ENCODE measurements at places on chromosomes 16 and 17.

DNA sequence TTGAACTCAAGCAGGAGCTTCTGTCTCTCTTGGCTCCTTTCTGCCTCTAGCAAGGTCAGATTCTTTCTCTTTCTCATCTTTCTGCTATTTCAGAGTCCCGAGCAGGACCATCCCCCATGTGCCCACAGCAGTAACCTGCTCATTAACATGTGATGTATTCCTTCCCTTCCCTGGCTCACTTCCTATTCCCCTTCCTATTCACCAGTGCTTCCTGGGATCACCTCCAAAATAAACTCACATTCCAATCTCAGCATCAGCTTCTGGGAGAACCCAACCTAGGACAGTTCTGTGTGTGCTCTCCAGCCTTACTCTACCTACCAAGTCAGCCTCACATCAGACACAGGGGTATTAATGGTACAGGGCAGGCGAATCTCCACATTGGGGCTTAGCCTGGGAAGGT lies 546.4 kb upstream of the SALL1 start:
- DNase-seq = no peak

DNA sequence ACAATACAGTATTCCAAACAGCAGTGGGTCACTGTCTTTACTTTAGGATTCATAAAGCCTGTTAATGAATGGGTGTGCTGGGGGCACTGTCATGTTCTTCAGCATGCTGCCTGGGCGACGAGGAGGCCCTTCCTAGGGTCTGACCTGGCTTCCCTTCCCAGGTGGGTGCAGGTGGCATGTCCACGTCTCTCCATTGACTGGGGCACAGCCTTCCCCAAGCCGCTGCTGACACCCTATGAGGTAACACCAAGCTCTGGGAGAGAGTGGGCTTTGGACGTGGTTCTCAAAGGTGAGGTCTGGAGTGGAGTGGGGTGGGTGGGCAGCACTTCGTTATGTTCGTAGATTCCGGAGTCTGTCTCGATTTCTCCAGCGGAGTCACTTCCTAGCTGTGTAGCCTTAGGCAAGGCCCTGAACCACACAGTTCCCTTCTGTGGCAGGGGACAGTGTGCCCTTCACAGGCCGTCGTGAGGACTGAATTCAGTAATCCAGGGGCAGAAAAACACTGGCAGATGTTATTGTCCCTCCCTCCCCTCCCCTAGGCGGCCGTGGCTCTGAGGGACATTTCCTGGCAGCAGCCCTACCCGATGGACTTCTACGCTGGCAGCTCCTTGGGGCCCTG lies 771 bp upstream of the OVCA2 start:
- DNase-seq = no peak

- DNase-seq = peak; percentile 61
These were observed 2.3 kb downstream of the METRNL start for GRCh38 chr17:83081684-83082201.

DNA sequence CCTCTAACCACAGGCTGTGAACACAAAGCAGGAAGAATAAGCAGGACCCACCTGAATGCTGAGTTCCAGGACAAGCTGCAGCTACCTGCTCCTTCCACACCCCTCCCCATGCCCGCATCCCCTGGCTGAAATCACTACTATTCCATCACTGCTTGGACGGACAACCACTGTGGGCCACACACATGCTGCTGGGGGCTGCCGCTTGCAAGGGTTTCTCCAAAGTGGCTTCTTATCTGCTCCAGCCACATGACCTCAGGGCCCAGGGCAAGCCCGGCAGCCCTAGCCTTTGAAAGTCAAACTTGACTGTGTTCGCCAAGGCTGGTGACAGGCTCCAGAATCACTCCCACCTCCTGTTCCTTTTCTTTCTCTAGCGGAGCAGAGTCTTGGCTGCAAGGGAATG lies 18.4 kb downstream of the FA2H start:
- no peak for DNase-seq

- no peak for DNase-seq
These were observed 45.4 kb downstream of the NKD1 start for GRCh38 chr16:50593410-50594150.

DNA sequence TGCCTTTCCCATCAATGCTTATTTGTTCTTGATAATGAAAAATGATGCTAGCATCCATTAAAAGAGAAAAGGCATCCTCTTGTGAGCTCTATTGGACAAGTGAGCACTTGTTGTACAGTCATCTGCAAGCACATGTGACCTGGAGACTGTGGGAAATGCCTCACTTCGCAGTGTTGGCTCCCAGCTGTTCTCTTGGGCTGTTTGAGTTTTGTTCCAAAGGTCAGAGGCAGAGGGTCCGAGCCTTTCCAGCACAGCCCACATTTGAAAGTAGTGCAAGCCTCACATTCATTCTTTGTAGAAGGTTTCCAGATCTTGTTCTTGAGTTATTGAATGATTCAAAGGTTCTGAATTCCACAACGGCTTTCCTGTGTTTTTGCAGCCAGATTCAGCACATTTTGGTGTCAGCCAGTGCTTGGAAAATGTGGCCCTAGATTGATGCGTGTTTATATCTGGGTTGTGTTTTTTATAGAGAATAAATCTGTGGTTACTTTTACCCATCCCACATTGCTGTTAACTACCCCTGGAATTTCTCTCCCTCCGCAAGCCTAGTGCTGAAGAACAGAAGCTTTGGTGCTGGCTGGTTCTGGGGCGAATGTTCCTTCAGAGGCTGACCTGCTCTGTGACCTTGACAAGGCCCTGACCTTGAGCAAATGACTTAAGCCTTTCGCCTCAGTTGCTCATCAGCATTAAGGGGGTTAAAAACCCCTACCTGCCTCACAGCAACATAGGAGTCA lies 49.8 kb downstream of the CDH1 start:
- DNase-seq = peak; percentile 38

DNA sequence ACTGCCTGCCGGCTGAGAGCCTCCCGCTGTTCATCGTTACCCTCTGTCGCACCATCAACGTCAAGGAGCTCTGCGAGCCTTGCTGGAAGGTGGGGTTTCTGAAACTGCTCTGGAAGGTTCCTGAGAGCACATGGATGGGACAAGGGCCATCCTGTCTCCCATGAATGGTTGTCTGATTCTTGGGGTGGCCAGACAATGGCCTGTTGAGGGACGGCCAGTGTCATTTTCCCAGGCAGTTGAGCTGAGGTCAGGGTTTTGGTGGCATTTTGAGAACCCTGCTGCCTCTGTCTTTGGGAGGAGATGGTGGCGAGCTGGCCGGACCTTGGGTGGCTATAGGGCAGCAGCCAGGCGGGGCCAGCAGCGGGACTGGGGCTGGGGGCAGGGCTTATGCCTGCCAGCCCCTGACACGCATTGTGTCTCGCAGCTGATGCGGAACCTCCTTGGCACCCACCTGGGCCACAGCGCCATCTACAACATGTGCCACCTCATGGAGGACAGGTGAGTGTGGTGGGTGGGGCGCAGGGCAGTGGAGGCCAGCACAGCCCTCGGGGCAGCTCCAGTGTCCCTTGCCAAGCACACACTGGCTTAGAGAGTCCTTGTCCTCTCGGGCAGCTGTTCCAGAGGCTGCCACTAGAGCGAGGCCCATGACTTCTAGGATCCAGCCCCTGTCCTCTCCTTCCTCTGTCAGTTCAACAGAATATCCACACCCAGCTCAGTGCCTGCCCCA lies 9.1 kb downstream of the TSC2 start:
- no peak for DNase-seq
